ENCODE measurements at places on chromosomes 11 and 22.

GRCh38 chr11:103862094-103862801 is 174.2 kb upstream of the DDI1 start:
- no peak for DNase-seq

DNA sequence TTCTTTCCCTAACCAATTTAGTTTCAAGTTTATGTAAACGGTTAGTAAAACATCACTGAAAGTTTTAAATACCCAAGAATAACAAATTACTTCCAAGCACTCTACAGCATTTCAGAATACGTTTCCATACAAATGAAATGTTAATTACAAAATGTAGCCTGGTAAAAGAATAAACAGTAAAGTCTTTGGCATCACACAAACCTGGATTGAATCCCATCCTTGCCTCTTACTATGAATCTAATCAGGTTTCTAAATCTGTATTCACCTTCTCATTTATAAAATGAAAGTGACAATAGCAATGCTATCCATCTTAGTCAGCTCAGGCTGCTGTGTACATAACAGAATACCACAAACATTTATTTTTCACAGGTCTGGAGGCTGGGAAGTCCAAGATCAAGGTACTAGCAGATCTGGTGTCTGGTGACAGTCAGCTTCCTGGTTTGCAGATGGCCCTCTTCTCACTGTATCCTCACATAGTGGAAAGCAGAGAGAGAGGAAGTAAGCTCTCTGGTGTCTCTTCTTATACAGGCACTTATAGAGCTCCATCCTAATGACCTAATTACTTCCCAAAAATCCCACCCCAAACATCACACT is 19.2 kb downstream of the FAM168A start:
- no peak for DNase-seq

DNA sequence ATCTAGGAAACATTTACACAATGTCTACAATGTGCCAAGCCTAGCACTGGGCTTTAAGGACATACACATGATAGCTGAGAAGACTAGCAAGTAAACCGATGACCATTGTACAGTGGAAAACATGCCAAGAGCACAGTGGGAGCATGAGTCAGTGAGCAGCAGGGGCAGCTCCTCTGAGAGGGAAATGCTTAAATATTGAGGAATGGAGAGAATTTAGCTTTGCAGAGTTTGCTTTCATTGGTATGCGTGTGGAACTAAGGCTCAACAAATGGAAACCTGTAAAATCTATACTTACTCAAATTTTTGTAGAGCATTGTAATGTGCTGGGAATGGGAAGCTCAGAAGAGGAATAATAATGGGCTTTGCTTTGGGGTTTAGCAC is 282.3 kb downstream of the ST3GAL4 start:
- no peak for DNase-seq

- no peak for DNase-seq
Measured at GRCh38 chr11:129286813-129287212, 88.8 kb upstream of the BARX2 start.

- DNase-seq = no peak
Measured at GRCh38 chr11:9180784-9181183, 84.4 kb downstream of the DENND5A start.

GRCh38 chr22:36659762-36660509 is 43.6 kb downstream of the CACNG2 start:
- peak; percentile 96 for DNase-seq

DNA sequence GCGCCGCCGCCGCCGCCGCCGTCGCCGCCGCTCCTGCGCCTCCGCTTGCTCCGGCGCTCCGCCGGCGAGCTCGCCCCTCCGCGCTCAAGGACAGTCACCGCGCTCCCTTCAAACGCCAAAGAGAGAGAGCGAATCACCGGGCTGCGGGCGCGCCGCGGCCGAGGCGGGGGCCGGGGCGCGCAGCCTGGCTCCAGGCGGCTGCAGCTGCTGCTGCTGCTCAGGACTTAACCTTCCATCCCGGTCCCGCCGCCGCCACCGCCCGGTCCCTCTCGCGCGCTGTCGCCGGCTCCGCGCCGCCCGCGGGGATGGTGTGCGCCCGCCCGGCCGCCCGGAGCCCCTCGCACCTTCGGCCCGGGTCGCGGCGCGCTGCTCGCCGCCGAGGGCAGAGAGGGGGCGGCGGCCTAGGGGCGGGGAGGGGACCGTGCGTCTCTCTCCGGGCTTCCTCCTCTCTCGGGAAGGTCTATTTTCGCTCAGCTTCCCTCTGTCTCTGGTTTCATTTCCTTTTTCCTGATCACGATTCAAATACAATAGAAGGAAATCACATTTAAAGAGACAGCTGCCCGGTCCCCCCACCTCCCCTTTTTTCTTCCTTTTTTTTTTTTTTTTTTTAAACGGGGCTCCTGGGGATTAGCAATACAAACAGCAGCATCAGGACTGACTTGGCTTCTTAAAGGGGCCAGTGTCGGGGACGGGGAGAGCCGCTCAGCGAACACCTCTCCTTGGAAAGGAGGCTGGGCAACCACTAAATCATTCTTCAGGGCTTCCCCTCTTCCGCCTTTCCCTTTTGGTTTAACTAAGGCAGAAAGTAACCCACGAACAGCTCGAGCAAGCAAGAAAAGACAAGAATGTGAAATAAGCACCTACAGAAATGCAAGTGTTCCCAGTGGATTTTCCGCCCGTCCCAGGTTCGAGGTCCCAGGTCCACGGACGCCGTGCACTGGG is 22.1 kb downstream of the LMO2 start:
- DNase-seq = peak; percentile 83

- peak; percentile 18 for DNase-seq
Measured at GRCh38 chr11:1779806-1780699, 16.3 kb upstream of the CTSD start.

DNA sequence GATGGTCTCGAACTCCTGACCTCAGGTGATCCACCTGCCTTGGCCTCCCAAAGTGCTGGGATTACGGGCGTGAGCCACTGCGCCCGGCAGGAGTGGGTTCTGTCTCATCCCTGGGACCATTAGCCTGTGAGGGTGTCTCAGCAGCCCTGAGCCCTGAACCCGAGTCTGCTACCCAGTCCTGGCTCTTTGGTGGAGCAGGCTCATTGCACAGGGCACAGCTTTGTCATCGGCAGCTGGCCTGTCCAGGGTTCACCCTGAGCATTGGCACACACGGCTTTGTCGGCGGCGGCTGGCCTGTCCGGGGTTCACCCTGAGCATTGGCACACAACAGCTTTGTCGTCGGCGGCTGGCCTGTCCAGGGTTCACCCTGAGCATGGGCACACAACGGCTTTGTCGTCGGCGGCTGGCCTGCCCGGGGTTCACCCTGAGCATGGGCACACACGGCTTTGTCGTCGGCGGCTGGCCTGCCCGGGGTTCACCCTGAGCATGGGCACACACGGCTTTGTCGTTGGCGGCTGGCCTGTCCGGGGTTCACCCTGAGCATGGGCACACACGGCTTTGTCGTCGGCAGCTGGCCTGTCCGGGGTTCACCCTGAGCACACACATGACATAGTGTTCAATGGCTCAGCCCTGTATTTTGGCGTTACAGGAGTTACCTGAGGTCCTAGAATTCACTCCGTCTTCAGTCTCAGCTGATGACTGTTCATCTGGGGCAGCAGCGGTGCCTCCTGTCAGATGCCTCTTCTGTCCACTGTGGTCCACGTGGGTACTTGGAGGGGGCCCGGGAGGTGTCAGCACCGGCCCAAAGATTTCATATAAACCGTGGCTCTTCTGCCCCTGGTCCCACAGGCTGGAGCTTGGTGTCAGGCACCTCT is 1082.5 kb downstream of the BRD1 start:
- no peak for DNase-seq

DNA sequence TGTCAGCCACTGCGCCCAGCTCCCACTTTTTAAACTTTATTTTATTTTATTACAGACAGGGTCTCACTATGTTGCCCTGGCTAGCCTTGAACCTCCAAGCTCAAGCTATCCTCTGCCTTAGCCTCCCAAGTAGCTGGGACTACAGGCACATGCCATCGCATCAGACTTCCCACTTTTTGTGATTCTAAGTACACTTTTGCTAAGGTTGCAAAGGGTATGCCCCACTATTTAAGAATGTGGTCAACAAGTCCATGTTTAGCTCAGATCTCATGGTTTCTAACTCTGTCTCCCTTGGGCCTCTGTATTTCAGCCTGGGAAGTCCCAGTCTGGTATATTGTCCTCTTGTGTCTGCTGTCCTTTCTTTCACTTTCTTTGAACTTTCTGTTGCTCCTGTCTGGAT is 35.3 kb downstream of the EXPH5 start:
- DNase-seq = no peak

- DNase-seq = peak; percentile 93
Measured at GRCh38 chr11:129331871-129332274, 43.8 kb upstream of the BARX2 start.

GRCh38 chr11:80837051-80837450 is 1396.2 kb upstream of the TENM4 start:
- DNase-seq = no peak

DNA sequence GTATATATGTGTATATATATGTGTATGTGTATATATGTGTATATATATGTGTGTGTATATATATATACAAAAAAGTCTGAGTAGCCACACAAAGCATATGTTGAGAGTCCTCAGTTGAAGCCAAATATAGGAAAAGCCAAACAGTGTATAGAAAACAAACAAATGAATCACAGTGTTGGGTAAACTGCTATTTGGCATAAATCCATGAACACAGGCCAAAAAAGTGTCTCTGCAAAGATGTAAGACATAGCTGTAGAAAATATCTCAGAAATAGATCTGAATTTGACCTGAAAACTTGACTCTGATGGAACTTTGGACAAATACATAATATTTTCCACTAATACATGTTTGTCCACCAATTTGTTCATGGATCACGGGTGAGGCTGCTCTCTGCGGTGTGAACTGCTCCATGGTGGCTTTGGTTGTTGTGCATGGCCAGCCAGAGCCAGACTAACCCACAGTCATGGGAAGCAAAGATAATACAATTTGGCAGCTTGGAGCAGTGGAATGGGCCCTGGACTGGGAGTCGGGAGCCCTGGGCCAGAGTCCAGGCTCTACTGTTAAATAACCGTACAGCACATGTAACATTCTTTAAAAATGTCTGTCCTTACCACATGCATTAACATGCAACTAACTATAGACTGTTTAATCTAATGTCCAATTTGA is 76.9 kb upstream of the EED start:
- peak; percentile 61 for DNase-seq

GRCh38 chr22:32862083-32862482 is 60.6 kb downstream of the TIMP3 start:
- DNase-seq = no peak

DNA sequence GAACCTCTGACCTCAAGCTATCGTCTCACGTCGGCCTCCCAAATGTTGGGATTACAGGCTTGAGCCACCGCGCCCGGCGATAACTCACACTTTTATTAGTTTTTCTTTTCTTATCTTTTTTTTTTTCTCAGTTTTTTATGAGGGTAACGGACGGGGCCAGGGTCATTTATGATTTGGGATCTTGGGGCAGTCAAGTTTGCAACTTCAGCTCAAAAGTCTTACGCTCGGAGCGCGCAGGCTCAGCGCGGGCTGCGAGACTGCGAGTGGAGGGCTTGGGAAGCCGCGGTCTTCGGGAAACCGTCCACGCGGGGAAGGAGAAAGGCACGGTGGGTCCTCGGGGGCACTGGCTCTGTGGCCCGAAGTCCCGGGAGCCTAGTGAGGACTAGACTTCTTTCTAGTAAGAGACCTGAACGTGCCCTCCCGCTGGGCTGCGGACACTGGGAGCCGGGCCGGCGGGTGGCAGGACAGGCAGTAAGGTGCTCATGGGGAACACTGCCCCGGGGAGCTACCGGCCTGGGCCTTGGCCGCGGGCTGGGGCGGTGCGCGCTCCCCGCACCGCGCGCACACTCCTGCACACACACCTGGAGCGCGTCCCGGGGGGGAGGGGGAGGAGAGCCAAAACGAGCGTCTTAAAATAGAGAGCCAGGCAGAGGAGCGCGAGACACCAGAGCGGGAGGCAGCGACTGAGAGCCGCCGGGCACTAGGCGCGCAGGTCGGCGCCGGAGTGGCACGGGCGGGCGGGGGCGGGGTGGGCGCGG is 476 bp upstream of the BARX2 start:
- peak; percentile 58 for DNase-seq

- DNase-seq = no peak
Measured at GRCh38 chr11:15936011-15936410, 420.3 kb downstream of the SOX6 start.

GRCh38 chr11:81596704-81597103 is 1137.0 kb downstream of the FAM181B start:
- no peak for DNase-seq

GRCh38 chr22:40300316-40300715 is 46.0 kb upstream of the ADSL start:
- no peak for DNase-seq

DNA sequence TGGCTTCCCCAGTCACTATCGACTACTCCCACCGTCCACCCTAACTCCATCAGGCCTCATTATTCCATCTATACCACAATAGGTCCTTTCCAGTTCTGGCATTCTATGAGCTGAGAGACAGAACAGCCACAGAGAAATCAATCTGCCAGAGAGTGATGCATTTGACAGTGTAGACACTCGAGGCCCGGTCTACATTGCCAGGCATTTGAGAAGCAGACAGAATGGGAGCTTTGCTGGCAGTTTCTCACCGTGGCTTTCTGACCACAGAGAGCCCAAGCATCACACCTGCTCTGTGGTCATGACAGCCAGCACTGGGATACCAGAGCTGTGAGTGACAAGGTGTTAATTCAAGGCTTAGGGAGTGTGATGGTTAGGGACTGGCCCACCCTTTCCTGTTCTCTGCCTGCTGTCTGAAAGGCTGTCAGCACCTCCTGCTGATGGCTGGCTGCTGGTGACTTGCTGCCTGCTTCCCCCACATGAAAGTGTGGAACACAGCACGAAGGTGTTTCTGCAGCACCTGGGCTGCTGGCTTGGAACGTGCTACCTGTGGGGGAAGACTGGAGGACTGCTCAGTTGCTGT is 137.8 kb downstream of the KIRREL3 start:
- DNase-seq = no peak

- no peak for DNase-seq
Measured at GRCh38 chr22:28978158-28978557, 83.5 kb downstream of the C22orf31 start.

GRCh38 chr11:91136631-91137030 is 913.8 kb upstream of the CHORDC1 start:
- no peak for DNase-seq
